GM12878 (cell line): ENCODE measurements at places on chromosomes 1 and 21. TPM values are rescaled to one million over a fixed set of nuclear protein-coding genes. Genes with fewer than 3 reads are reported as not detected.

GRCh38 chr1:42138586-42138985 is 14.6 kb upstream of the GUCA2B start:
- no peak for DNase-seq

DNA sequence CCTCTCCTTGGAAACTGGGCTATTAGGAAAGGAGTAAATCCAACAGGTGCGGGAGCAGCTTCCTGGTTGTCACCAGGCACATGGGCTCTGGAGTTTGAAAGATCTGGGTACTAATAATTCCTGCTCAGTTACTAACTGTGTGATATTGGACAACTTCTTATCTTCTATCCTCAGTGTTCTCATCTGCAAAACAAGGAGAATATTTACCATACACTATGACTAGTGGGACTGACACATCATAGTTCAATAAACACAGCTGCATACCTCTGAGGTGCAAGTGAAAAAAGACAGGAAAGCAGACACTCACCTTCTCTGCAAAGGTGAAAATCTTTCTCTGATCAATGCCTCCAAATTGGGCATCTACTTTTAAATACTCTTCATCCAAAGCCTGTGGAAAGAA is 19.7 kb downstream of the YARS1 start:
- DNase-seq: no peak

The C8B gene
- not detected in 2 replicates for total RNA-seq

DNA sequence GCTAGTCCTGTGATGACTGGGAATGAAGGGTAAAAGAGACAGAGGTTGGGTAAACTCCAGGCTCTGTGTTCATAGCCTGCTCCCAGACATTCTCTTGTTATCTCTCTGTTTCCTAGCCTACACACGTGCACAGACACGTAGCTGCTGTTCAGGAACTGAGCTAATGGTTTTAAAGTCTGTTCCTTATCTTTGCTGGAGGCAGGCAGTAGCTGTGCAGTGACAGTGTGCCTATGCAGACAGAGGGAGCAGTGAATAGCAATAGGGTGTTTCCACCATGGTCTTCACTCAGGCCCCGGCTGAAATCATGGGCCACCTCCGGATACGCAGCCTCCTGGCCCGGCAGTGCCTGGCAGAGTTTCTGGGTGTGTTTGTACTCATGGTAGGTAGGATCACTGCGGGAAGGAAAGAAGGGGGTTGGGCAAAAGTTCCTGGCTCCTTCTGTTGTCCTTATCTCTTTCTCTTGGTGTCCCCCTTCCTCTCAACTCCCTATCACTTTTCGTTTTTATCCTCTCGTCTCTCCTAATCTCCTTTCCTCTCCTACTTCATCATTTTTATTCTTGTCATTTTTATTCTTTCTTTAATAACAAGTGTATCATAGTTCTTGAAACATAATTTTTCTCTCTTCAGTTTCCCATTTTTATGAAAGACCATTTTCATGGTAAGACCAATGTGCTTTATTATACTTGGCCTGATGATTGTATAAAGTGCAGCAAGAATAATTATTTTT is at the start of gene AQP10:
Gene AQP10 (plus strand): TSS at position 212 of the 727 bp plus-strand sequence. CDS start 63 bp downstream, at position 275.
- no peak for DNase-seq

DNA sequence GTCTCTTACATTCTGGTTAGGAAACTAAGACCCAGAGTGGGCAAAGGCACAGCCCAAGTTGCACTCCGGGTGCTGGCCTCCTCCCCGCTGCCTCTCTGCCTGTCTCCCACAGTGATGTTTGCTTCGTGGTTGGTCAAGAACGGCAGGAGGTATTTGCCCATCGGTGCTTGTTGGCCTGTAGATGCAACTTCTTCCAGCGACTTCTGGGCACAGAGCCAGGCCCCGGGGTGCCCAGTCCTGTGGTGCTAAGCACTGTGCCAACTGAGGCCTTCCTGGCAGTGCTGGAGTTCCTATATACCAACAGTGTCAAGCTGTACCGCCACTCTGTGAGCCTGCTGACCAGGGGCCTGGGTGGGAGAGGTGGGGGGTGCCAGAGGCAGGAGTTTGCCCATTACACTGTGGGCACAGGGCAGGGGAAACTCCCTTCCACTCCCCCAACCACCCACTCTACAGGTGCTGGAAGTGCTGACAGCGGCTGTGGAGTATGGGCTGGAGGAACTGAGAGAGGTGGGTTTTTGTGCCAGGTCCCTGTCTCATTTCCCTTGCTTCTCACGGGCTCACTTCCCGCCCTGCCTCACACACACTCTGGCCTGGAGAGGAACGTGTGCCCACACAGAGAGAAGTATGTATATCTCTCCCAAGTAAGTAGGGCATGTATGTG is 1.9 kb downstream of the BTBD19 start:
- DNase-seq: peak; percentile 60

The PLA2G2D gene
- 0.13 and 0.27 TPM in 2 replicates for total RNA-seq

DNA sequence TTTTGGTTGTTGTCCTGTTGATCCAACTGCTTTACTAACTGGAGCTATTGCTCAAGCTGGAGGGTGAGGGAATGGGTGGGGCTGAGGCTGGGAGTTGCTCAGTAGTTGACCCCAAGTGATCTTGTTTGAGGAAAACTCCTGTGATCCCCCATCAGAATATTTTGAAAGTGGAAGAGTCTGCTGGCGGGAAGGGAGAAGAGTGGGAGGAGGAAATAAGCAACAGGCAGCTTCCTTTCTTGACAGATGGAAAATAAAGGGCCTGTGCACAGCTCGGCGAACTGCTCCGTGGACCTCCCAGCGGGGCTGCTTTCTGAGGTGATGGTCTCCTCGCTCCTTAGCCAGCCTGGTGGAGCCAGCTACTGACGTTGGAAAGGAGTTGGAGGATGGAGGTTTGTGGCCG is 199.1 kb upstream of the LMO4 start:
- DNase-seq: no peak

- no peak for DNase-seq
Observed at GRCh38 chr21:31624181-31624580, 35.3 kb upstream of the SOD1 start.

GRCh38 chr21:44881198-44881872 is 7.8 kb upstream of the PTTG1IP start:
- no peak for DNase-seq

The CLCA4 gene
- 0.05 TPM in 1 of 2 replicates, not detected in the other for total RNA-seq

DNA sequence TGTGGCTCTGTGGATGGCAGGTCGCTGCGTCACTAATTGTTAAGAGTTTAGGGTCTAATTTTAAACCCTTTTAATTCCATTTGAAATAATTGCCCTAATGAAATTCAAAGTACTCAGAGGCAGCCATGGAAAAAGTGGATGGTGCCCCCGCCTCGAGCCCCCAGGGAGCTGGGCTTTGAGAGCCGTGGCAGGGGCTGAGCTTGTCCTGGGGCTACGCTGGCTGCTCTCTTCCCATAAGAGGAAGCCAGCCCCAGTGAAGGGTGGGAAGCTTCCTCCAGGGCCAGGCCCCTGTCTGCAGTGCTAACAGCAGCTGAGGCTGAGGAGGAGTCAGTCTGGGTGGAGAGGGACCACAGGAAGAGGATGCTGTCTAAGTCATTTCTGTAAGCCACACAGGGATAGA is 315.0 kb upstream of the POU3F1 start:
- no peak for DNase-seq

DNA sequence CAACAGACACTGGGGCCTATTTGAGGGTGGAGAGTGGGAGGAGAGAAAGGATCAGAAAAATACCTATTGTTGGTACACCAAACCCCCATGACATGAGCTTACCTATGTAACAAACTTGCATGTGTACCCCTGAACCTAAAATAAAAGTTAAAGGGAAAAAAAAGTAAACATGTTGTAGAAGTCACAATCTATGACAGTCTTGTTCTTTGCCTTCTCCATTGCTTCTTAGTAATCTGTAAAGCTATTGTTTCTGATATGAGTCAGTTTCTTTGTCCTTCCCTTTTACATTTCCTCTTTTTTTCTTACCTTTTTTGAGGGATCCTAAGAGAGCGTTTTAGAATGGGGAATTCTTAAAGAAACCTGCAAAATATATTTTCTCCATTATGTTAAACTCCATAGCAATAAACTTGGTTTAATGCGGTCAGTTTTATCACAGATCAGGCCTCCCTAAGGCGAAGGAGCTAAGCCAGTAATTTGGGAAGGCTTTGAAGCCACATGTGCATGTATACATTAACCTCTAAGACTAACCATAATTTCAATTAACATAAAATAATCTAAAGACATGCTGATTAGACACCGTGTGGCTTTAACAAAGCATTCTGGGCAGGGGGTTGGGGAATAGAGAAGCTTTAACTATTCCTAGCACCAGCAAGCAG is 77.8 kb upstream of the C1orf105 start:
- DNase-seq: peak; percentile 76

DNA sequence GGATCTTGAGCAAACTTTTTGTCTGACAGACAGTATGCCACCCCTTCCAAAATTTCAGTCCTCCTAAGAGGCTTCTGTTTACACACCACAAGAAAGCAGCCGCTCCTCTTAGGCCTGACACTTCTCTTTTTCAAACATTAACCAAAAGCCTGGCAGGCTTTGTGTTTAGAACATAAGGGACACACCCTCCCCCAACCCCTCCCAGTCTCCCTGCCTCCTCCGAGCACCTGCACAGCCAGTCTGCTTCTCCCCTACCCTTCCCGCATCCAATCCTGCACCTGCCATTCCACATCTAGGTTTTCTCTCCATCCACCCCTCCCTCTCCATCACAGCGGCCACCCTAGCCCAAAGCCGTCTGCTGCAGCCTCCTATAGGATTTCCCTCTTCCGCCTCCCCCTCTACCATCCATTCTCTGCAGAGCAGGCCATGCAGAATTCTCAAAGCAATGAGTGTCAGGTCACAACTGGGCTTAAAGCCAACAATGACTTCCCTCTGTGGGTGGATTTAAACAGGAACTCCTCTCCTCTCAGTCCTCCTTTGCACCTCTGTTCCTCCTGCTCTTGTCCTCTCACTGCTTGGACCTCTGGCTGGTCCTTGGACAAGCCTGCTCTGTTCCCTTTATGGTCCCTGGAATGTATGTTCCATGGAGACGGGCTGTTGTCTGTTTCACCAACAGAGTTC is 478.2 kb downstream of the NPHP4 start:
- no peak for DNase-seq

The GPR61 gene
- 0.38 TPM in 1 of 2 replicates, not detected in the other for total RNA-seq

DNA sequence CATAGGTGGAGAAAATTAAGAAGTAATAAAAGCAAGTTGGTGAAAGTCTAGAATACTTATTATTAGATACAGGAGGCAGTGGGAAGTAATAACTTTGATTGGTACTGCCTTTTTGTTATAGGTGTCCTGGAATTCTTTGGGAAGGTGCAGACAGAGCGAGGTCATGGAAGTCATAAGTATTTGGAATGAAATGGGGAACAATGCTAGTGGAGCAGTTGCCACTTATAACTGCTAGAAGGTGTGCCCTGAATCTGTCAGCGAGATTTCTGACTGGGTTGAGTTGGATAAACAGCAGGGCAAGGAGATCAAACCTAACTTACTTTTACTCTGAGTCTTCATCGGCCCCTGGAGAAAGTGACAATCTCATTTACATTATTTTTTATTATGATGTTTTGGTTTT is 69.6 kb downstream of the LHX9 start:
- no peak for DNase-seq

The AVPR1B gene
- not detected in 2 replicates for total RNA-seq

GRCh38 chr1:5501206-5501930 is 490.9 kb downstream of the NPHP4 start:
- no peak for DNase-seq

DNA sequence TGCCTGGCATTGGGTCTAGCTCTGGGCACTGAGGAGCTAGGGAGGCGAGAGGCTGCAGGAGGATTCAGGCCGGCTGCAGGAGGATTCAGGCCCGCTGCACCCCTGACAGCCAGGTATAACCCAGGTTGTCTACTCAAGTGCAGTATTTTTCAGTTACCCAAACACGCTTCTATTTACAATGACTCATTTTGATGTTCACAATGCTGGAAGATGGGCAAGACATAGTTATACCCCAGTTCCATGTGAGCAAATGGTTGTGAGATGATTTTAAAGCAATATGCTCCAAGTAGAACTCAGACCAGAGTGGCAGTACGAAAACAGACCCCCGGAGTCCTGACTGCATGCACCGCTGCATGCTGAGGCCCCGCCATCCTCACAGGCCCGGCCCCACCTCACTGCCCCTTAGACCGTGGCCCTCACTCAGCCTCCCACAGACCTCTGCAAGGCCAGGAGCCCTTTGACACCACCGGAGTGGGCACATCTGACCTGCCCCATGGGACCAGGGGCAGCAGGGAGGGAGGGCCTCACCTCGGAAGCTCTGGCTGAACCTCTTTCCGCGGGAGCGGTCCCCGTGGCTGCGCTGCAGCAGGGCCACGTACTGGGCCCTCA is 553 bp downstream of the LEFTY1 start:
- DNase-seq: no peak

DNA sequence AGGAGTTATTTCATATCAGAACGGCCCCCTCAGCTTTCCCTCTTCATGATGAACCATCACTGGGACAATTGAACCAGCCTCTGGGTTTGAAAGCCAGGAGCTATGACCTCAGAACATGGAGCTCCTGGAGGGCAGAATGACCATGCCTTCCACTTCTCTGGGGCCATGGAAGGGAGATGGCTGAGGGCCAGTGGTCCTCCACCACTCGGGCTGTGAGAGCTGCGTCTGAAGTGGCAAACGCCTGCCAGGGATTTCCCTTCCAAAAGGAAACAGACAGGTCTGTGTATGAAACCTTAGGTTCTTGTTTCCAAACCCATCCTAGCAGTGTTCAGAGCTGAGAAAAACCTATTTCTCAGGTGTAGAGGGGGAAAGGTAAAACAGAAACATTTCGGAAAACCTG is 22.5 kb downstream of the PKP1 start:
- no peak for DNase-seq

The SOX13 gene
- total RNA-seq: 0.27 and 0.31 TPM in 2 replicates

DNA sequence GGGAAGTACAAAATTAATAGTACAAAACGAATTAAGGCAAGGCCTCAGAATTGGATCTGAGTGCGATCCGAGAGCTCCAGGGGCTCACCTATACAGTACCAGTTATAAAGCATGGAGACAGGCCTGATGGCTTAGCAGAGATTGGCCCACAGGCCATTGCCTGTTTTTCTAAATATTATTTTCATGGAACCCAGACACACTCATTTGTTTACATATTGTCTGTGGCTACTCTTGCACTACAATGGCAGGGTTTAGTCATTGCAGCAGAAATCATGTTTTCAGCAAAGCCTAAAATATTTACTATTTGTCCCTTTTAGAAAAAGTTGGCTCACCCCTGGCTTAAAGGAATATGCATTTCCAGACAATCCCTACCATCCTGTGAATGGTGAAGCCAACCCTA is 578.9 kb downstream of the PLPP3 start:
- DNase-seq: no peak

- no peak for DNase-seq
Observed at GRCh38 chr1:88472298-88472697, 211.8 kb upstream of the PKN2 start.

DNA sequence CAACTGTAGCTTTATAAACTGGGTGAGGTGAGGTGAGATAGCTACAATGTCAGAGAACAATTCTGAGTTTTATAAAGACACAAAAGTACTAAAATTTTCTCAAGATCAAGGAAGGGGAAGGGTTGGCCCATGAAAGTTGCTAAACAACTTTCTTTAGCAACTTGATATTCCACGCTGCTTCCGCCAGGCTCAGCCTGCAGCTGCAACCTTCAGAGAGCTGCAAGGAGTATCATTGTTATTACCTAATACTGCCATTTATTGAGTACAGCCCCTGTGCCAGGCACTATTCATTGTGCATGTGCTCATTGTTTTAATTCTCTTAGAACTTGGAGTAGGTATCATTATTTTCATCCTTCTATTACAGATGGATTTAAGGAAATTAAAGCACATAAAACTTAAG is 34.1 kb upstream of the SUCO start:
- DNase-seq: no peak
